Stomach (tissue), 19 donors: ENCODE measurements at places on chromosomes 7 and 10. TPM values are rescaled to one million over a fixed set of nuclear protein-coding genes. Genes with fewer than 3 reads are reported as not detected.

DNA sequence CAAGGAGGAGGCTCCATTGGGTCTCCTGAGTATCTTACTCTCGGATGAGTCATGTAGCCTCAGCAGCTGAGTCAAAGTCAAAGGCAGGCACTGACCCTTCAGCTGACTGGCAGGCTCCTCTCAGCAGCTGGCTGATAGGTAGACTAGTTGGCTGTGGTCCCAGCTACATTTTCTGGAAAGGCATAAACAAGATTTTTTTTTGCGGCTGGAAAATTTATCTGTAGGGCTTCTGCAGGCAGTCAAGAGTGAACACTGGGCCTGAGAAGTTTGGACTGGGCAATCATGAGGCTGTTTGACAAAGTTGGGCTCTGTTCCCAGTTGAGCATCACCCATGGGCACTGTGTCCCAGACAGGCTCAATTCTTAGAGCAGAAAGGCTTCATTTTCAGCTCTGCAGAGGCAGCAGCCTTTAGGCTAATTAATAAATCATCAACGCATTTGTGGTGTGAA is 796.2 kb downstream of the CCSER2 start:
- no peak for DNase-seq

DNA sequence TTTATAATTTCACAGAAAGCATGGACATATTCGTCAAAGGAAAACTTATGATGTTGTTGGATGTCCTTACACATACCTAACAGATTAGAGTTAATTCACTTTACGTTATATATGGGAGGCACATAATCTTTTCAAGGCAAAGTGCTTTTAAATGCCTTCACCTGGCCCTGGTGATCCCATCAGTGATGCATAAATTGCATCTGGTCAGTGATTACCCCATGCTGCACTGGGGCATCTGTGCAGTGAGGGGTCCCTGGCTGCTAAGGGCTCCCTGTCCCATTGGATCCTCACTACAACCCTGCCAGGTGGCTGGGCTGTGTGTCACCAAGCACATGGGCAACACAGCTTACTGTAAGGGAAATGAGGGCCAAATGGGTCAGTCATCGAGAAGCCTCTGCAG is 441.1 kb downstream of the RPS24 start:
- DNase-seq = no peak

DNA sequence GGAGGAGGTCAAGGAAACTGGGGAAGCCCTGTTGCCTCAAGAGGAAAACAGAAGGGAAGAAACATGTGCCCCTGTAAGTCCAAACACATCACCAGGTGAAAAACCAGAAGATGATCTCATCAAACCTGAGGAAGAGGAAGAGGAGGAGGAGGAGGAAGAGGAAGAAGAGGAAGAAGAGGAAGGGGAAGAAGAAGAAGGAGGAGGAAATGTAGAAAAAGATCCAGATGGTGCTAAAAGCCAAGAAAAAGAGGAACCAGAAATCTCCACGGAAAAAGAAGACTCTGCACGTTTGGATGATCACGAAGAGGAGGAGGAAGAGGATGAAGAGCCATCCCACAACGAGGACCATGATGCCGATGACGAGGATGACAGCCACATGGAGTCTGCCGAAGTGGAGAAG is 82.7 kb upstream of the SAMD8 start:
- no peak for DNase-seq

DNA sequence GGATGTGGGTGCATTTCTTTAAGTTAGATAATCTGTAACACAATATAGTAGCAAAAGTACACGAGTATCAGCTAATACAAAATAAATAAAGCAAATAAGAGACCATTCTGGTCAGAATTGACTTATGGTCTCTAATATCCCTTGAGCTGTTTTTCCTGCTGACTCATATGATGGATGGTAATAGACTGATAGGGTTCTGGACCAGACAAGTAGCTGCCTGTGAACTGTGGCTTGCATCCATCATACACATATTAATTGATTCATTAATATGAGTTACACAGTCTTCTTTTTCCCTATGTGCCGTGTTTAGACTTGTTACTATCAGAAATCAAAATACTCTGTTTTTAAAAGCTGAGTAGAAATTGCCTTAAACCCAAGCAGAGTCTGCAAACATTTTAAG is 762.8 kb downstream of the GATA3 start:
- no peak for DNase-seq

DNA sequence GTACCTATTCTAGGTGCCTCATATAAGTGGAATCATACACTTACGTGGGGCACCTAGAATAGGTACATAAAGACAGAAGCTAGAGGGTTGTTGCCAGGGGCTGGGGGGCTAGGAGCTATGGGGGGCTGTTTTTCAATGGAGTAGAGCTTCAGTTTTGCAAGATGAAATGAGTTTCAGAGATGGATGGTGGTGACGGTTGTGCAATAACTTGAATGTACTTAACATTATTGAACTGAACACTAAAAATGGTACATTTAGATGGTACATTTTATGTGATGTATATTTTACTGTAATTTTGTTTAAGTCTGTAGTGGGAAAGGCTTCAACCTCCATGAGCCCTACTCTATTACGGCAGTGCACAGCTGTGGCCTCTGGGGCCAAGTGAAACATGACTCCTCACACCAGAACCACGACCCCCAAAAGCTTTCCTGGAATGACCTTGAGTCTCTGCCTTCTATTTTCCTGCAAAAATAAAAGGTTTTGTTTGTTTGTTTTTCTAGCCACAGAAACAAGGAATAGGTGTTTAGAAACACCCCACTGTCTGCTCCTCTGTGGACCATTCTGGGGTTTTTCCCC is 147.3 kb upstream of the PLXNA4 start:
- DNase-seq = no peak

DNA sequence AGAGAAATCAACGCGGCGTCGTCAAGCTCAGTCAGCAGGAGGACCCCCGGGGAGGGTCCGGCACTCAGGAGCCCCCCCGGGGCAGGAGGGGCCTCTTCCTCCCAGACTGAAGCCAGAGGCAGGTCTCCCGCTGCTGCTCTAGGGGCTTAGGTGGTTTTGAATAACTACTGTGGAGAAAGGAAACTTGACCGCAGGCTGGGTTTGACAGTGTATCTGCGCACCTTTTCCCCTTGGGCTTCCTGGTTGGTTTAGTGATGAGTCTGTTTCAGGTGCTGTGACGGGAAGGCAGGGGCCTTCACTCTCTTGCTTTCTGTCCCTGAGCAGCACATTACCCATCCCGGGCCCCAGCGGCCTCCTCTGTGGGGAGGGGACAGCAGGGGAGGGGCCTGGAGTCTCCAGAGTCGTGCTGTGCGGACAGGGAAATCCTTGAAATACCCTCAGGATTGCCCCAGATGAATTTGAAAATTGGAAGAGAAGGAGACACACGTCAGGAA is 262.2 kb downstream of the ADARB2 start:
- DNase-seq = no peak

GRCh38 chr7:36945612-36946400 is 221.5 kb upstream of the AOAH start:
- DNase-seq = peak; percentile 88

The EBF3 gene
- 7.3 TPM for total RNA-seq
